Mammary microvascular endothelial cell (primary cell): ENCODE measurements at places on chromosomes 11 and 22. TPM values are rescaled to one million over a fixed set of nuclear protein-coding genes. Genes with fewer than 3 reads are reported as not detected.

KDM4E gene
- not detected in 2 replicates for total RNA-seq

SEPTIN5 gene
- total RNA-seq: 7.9 and 8.7 TPM in 2 replicates

OR8D2 gene
- not detected in 2 replicates for total RNA-seq

TAF1D gene
- 88.9 and 112 TPM in 2 replicates for total RNA-seq

YPEL4 gene
- 0.25 TPM in 1 of 2 replicates, not detected in the other for total RNA-seq

KCNJ1 gene
- total RNA-seq: not detected in 2 replicates

OTOG gene
- not detected in 2 replicates for total RNA-seq

ANO9 gene
- 0.20 and 0.89 TPM in 2 replicates for total RNA-seq

GSTT2 gene
- total RNA-seq: 1.3 and 6.1 TPM in 2 replicates

KRTAP5-11 gene
- total RNA-seq: not detected in 2 replicates

SLC29A2 gene
- 0.13 and 0.30 TPM in 2 replicates for total RNA-seq

A4GALT gene
- 29.7 and 33.1 TPM in 2 replicates for total RNA-seq

TMEM151A gene
- total RNA-seq: under 0.01 TPM in 1 of 2 replicates, not detected in the other

DDI1 gene
- total RNA-seq: not detected in 2 replicates

VSIG2 gene
- 0.07 and 0.44 TPM in 2 replicates for total RNA-seq

OR52E8 gene
- total RNA-seq: not detected in 2 replicates

LUZP2 gene
- total RNA-seq: not detected in 2 replicates

CDC42BPG gene
- 0.33 and 0.49 TPM in 2 replicates for total RNA-seq

DDTL gene
- total RNA-seq: 0.39 and 0.60 TPM in 2 replicates

NAP1L4 gene
- 98.7 and 101 TPM in 2 replicates for total RNA-seq

DDX6 gene
- 46.0 and 63.8 TPM in 2 replicates for total RNA-seq

FOLR3 gene
- total RNA-seq: not detected in 2 replicates

OR10D3 gene
- not detected in 2 replicates for total RNA-seq

GTSE1 gene
- 19.7 and 21.9 TPM in 2 replicates for total RNA-seq

TRPM5 gene
- not detected in 2 replicates for total RNA-seq

SMIM38 gene
- total RNA-seq: not detected in 2 replicates

LIF gene
- 0.33 and 0.49 TPM in 2 replicates for total RNA-seq

FAT3 gene
- total RNA-seq: not detected in 2 replicates

PLAAT4 gene
- total RNA-seq: 12.7 and 14.7 TPM in 2 replicates

STK33 gene
- 0.20 and 1.3 TPM in 2 replicates for total RNA-seq

GPR83 gene
- not detected in 2 replicates for total RNA-seq

MUC2 gene
- not detected in 2 replicates for total RNA-seq

FIBP gene
- total RNA-seq: 95.7 and 125 TPM in 2 replicates

IGLL1 gene
- total RNA-seq: not detected in 2 replicates

TSPAN32 gene
- not detected in 2 replicates for total RNA-seq

OR52A1 gene
- total RNA-seq: not detected in 2 replicates

NTM gene
- total RNA-seq: 0.40 and 2.5 TPM in 2 replicates

SAA1 gene
- total RNA-seq: not detected in 2 replicates

UPK2 gene
- not detected in 2 replicates for total RNA-seq

SSTR3 gene
- not detected in 2 replicates for total RNA-seq

LZTR1 gene
- 31.0 and 32.6 TPM in 2 replicates for total RNA-seq

MRGPRF gene
- 0.07 TPM in 1 of 2 replicates, not detected in the other for total RNA-seq

TNNI2 gene
- not detected in 2 replicates for total RNA-seq

IL10RA gene
- total RNA-seq: 0.54 TPM in 1 of 2 replicates, not detected in the other

MPEG1 gene
- not detected in 2 replicates for total RNA-seq

SLC5A4 gene
- total RNA-seq: 0.20 and 1.1 TPM in 2 replicates

CRYAB gene
- not detected in 2 replicates for total RNA-seq

ASCL2 gene
- total RNA-seq: not detected in 2 replicates

KDELR3 gene
- total RNA-seq: 30.4 and 32.4 TPM in 2 replicates

TOB2 gene
- total RNA-seq: 24.4 and 28.9 TPM in 2 replicates
